Inflammatory macrophage (primary cell): ENCODE measurements at places on chromosomes 13 and 19.
A peak's percentile ranks its signal among the peaks of the same experiment; 100 is the strongest.

DNA sequence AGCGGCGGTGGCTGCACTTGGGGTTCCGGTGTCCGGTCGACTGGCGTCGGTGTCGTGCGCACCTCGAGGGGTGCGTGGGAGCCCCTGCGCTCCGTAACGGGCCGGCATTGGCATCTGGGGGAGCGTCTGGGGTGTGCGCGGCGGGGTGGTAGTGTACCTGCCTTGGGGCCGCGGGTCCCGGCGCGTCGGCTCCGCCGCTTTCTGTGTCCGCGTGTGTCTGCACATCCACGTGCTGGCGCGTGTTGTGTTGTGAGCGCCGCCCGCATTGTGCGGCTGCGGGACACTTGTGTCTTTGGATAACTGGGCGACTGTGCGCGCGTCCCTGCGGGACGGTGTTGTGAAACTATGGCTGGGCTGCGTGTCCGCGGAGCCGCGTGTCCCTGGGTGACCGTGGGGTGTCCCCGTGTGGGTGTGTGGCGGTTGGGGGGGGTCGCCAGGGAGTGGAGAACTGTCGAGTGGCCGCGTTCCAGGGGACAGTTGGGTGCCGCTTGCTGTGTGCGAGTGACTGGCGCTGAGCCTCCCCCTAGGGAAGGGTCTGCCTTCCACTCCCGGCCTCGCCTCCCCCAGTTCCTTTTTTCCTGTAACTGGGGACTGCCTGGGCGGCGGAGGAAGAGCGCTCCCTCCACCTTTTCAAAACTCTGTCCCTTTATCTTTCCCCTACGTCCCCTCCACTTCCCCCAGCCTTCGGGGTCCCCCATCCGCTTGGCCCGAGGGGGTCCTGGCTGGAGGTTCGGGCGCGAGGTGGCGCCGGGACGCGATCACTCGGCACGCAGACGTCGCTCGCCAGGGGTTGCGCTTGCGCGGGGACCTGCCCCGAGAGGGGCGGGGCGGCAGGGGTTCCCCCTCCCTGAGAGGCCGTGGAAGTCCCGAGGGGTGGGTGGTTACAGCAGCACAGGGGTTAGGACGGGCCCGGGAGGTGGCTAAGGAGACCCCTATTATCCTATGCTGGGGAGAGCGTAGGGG lies 5.7 kb upstream of the NFIC start:
- peak; percentile 53 for DNase-seq

GRCh38 chr13:98819382-98820010 lies 67.0 kb upstream of the SLC15A1 start:
- DNase-seq, result no peak

DNA sequence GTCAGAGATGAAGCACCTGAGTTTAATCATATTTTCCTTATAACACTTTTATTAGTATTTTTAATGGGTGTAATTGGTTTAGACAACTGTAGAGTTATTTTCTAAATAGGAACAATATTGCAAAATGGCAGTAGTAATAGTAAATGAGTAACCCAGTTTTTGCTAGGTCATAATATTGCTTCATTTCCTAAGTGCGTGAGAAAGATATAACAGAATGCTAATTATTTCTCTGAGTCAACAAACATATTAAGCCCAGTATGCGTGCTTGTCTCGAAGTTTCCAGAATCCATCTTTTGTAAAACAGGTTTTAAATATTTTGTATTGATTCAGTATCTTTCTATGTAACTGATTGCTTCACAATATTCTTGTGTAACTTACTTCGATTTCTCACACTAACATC lies 315.3 kb downstream of the MYO16 start:
- DNase-seq, result peak; percentile 81

- DNase-seq, result peak; percentile 13
These were observed 365 bp downstream of the PPP6R1 start for GRCh38 chr19:55258476-55258827.

- no peak for DNase-seq
These were observed 13.2 kb downstream of the NANOS3 start for GRCh38 chr19:13890136-13890535.

- DNase-seq, result no peak
These were observed 4.3 kb downstream of the PHF11 start for GRCh38 chr13:49499889-49500660.

DNA sequence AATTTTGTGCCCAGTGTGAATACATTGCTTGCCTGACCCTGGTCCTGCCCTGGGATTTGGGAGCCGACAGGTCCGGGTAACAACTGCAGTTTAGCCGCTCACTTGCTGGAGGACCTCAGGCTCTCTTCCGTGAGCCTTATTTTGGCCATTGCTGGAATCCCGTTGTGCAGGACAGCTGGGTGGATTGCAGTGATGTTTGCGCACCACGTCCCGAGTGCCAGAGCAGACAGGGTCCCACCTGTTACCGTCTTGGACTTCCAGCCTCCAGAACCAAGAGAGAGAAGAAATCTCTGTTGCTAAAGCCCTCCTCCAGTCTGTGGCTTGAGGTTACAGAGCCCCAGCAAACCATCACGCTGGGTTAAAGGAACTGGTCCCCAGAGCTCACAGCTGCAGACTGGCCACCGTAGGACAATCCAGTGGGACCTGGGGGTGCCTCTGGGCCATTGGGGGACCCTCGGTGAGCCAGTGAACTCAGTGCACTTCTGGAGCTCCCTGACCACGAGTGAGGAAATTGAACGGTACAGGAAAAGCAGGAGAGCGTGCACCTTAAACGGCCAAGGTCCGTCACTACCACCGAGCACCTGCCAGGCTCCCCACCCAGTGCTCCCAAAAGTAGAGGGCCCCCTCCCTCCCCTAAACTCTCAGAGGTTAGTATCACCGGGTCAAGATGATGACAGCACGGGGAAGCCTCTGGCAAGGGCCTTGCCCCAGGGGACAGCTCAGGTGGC lies 92.9 kb downstream of the GNG7 start:
- DNase-seq, result no peak

DNA sequence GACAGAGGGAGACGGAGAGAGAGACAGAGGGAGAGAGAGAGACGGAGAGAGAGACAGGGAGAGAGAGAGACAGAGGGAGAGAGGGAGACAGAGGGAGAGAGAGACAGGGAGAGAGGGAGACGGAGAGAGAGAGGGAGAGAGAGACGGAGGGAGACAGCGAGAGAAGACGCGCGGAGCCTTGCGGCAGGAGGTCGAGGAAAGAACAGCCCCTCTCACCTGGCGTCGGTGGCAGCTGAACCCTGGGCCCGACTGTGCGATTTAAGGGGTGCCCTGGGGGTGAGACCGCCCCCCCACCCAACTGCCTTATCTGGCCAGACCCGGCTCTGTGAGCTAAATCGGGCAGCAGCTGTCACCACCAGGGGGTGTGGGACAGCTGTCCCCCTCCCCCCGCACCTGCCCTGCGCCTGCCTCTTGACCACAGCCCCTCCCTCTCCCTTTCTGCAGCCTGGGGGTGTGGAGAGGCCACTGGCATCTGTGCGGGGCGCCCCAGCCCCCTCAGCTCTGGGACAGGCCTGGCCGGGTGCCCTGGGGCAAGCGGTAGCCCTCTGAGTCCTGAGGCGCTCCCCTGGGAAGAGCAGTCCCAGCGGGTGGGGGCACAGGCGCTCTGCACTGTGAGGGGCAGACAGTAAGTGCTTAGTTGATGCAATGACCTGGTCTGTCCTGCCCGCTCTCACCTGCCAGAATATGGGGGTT lies 10.8 kb downstream of the JOSD2 start:
- no peak for DNase-seq

DNA sequence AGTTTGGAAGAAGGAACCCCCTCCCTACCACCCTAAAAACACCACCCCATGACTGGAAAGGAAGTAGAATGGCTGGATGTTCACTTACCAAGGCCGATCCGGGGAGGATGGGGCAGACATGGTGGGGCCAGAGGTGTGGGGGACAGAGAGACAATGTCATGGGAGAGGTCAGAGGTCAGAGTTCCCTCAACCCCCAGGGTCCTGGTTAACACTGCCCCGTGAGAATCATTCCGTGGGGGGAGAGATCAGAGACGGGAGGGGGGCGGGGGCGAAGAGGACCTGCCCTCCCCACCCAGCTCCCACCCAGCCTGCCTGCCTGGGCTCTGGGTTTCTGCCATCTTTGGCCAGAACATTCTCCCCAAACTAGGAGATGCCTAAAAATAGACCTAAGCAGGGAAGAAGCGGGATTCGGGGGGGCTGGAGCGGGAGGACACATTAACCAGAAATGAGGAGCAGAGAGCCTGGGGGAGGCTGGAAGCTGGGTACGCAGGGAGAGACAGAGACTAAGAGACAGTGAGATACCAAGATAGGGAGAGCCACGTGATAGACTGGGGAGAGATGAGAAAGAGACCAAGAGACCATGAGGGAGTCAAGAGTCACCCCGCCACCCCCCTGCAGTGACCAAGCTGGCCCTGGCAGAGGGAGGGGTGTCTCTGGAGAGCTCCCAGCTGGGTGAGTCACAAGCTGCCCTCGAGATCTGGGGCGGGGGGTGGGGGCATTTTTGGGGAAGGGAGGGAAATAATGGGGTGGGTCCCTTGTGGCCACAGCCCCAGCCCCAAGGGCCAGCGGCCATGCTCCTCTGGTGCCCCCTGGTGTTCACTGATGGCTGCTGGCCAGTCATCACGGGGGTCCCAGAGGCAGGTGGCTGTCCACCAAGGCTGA lies 6.1 kb upstream of the KANK2 start:
- no peak for DNase-seq

- no peak for DNase-seq
These were observed 331.0 kb downstream of the DNAJC15 start for GRCh38 chr13:43354153-43354945.

DNA sequence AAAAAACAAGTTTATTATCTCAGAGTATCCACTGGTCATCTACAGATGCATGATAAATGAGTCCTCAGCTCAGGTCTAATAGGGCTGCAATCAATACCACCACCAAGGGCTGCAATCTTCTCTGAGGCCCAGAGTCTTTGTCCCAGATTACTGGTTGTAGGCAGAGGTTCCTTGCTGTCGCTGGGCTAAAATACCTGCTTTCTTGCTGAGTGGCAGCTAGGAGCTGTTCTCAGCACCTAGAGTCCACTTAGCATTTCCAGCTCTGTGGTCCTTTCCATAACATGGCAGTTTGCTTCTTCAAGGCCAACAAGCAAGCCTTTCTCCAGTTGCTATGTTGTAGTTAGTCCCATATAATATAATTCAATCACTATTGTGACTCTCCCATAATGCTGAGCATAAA lies 351.3 kb downstream of the SLITRK1 start:
- DNase-seq, result no peak

GRCh38 chr13:112781881-112782361 lies 92.1 kb downstream of the ATP11A start:
- DNase-seq, result no peak

DNA sequence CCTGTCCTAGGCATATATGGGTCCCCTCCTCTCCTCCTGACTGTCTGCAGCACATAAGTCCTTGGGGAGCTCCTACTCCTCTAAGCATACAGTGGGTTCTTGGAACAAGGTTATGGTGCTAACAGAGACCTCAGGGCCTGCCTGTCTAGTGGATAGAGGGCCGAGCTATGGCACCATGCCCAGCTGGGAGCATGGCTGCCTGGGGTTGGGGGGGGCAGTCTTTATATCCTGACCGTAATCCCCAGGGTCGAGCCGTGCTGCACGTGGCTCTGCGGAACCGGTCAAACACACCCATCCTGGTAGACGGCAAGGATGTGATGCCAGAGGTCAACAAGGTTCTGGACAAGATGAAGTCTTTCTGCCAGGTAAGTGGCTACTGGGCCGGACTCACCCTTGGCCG lies 3.3 kb downstream of the GPI start:
- DNase-seq, result no peak

DNA sequence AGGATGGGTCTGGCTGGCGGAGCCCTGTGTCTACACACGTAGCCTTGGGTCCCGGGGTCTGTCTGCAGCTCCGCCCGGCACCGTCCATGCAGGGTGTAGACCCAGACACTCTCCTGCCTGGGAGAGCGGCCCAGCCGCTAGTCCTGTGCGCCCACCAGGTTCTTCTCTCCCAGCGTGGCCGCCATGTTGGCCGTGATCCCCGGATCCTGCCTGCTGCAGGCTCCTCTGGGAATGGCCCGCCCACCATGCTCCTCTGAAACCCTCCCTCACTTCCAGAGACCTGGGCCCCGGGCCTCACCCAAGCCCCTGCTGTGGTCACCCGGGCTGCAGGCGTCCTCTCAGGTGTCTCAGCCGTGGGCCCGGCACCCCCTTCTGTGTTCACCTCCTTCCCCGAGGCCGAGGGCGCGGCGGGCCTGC lies 57.7 kb upstream of the MCF2L start:
- no peak for DNase-seq
